Cortex of kidney (tissue), 1 donor: ENCODE measurements at places on chromosomes 12 and 14.

GRCh38 chr12:49538510-49539403 lies at the start of gene KCNH3:
Gene KCNH3 (plus strand): TSS chr12:49539030. CDS start chr12:49539417, 387 bp downstream.
- no peak for DNase-seq

DNA sequence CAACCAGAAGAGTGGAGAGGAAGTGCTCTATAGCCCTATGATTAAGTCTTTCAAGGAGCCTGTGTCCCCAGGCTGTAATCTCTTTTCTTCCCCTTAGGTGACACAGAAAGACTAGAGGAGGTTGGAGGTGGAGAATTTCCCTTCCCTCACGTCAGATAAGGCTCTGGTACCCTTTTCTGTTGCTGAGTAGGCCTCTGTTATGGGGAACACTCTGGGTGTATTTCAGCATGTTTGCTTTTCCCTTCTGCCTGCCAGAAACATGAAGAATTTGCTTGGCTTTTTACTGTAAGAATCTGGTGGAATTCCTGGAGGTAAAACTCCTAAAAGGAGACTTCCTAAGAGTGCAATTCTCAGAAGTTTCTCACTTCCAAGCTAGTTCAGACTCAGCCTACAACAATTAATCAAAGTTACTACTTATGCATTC lies 58.3 kb downstream of the SIX1 start:
- no peak for DNase-seq

DNA sequence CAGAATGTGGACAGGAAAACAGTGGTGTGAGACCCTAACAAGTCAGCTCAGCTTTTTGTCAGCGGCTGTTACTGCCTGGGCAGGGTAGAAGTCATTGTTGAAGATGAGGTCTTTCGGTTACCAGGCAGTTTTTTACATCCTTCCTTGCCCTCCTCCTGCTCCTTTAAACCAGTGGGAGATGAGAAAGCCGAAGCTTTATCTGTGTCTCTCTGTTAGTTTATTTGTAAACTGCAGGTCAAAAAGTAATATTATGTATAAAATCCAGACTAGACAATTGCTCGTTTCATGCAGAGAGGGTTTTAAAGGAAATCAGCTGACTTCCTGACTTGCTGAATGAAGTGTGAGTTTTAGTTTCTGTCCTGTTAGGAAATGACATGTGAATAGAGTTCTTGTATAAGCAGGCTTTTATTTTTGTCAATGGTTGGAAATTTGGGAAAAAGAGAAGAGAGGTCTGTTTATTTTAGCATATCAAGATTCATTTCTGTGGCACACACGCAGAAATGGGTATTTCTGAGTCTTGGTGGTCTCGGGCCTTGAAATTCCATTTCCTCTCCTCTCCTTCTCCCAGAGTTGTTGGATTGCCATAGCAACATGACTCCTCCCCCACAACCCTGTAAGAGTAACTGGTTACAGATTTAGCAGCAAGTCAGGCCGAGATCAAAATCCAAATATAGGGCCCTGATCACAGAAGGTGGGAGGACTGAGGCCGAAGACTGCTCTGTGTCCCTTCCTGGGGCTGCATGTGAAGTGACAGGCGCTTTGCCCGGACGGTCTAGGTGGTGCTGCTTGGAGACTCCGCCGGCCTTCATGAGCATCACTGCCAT lies 60.8 kb downstream of the SAMD4A start:
- DNase-seq = no peak

- DNase-seq = no peak
These were observed 138.9 kb downstream of the CACNA1C start for GRCh38 chr12:2191534-2192153.
